ENCODE measurements at places on chromosomes 2 and 18.

- DNase-seq, result no peak
Measured at GRCh38 chr18:42765302-42765701, 350.2 kb downstream of the RIT2 start.

- DNase-seq, result no peak
Measured at GRCh38 chr2:127201452-127201851, 18.6 kb downstream of the CYP27C1 start.

- no peak for DNase-seq
Measured at GRCh38 chr18:12372406-12372805, 4.6 kb downstream of the AFG3L2 start.

DNA sequence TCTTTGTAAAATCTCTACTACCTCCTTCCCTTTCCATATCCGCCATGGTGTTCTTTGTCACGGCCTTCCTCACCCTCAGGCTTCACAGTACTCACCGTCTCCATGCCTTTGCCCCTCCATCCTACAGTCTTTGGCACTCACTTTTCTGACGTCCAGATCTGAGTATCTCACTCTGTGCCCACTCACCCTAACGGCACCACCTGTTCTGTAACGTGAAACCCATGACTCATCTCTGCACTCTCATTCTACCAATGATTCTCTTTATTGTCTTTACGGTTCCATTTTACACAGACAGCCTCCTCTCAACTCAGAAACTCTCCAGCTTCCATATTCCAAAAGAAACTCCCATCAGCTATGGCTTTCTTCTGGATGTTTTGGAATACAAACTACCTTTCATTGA is 56.7 kb downstream of the NETO1 start:
- no peak for DNase-seq

- no peak for DNase-seq
Measured at GRCh38 chr2:117691595-117691994, 122.9 kb upstream of the DDX18 start.

DNA sequence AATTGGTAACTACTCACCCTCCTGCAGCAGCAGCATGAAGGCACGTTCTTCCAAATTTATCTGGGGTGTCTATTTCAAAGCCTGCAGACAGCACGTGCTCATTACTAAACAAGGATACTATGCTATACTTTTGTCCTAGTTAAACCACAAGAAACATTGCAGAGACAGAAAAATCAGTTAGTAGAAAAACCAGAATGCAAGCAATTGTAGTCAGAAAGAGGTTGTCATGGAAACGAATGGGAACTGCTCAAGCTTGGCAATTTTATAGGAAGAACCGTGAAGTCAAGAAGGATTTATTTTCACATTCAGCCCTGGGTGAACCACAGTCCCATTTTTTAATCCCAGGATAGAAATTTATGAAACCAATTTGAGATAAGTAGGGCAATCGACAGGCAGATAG is 162.2 kb upstream of the PGAP1 start:
- no peak for DNase-seq

- DNase-seq, result no peak
Measured at GRCh38 chr2:47488870-47489584, 86.1 kb downstream of the MSH2 start.

GRCh38 chr2:197828464-197829135 is 24.2 kb downstream of the PLCL1 start:
- no peak for DNase-seq

- peak; percentile 27 for DNase-seq
Measured at GRCh38 chr2:64982311-64982857, 6.8 kb upstream of the SLC1A4 start.

DNA sequence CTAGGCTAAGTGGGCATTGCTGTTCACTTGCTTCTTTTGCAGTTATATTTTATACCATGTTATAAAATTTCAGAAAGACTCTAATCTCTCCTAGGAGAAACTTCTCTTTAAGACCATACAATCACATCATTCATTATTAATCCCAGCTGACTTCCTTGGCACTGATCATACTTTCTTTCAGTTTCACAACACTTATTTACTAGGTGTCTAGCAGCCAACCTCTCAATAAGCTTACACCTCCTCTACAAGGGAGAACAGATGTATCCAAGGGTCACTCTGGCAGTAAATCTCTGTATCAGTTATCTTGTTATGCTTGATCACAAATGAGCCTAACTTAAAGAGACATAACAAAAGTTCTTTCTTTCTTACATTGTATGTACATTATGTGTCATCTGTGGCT is 69.8 kb upstream of the EPB41L5 start:
- DNase-seq, result no peak

GRCh38 chr2:200223205-200223784 is 83.2 kb upstream of the SPATS2L start:
- no peak for DNase-seq

DNA sequence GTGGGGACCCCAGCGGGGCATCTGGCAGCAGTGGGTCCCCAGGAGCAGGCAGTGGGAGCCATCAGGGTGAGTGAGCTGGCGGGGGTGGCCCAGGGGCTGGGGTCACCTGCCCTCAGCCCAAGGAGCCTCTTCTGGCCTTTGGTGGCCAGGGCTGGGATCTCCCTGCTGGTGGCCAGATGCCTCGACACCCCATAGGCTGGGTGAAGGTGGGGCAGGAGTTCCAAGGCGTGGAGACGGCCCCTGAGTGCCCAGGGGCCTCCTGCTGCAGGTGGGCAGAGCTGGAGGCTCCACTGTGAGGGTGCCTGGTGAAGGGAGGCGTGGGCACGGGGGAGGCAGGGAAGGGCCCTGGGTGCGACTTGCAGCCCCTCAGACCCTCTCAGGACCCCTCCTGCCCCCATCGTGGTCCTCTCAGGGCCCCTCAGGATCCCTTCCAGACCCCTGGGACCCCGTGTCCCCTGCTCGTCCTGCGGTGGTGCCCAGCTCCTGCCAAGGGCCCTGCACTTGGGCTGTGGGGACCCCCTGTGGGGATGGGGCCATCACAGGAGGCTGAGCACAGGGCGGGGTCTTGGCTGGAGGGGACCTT is 5.0 kb upstream of the GPR35 start:
- no peak for DNase-seq

GRCh38 chr2:6945087-6945813 is 28.0 kb downstream of the RNF144A start:
- no peak for DNase-seq

- DNase-seq, result peak; percentile 38
Measured at GRCh38 chr2:37645362-37645761, 26.1 kb downstream of the CDC42EP3 start.

GRCh38 chr2:147538088-147538487 is 306.7 kb upstream of the ACVR2A start:
- no peak for DNase-seq

DNA sequence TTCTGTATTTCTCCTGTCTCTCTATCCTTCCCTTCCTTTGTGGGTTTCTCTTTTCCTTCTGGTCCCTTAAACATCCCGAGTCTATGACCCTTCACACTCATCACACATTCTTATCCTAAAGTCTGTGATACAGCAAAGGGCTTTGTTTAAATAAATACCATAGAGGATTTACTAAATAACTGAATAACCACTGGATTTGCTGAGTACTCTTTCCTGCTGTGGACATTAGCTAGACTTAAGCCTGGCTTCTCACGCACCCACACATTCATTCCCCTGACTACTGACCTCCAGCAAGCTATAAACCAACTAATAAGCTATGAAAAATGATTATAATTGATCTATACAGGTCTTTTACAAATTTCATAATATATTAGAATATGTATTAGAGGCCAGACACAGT is 76.6 kb downstream of the COL4A3 start:
- DNase-seq, result no peak

- DNase-seq, result no peak
Measured at GRCh38 chr18:12638644-12639124, 19.2 kb downstream of the SPIRE1 start.

DNA sequence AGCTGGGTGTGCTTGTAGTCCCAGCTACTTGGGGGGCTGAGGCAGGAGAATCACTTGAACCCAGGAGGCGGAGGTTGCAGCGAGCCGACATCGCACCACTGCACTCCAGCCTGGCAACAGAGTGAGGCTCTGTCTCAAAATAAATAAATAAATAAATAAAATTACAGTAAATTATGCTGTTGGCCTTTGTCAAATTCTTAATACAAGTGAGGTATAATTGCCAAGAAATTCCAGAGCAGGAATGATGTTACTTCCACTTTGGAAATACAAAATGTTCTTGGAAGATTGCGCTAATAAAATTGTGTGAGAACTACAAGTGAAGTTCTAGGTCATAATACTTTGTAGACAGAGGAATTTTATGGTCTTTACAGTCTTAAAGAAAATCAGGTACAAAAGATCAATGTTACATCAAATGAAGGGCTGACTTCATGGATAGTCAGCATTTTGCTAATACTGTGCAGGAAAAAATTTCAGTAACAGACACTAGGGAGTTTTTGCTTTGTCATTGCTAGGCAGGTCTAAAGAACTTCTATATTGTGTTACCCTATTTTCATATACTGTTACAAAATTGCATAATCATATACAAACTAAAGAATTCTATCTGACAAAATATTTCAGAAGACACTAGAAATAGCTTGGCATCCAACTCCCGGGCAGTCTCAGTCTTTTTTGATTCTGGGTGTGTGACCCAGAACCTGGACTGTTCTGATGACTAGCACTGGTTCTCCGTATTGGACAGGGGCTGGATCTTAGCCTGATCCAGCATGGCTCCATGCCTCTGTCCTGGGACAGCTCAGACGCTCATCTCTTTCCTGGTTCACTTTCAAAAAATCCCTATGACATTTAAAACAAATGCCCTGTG is 76.0 kb upstream of the STK17B start:
- DNase-seq, result no peak

DNA sequence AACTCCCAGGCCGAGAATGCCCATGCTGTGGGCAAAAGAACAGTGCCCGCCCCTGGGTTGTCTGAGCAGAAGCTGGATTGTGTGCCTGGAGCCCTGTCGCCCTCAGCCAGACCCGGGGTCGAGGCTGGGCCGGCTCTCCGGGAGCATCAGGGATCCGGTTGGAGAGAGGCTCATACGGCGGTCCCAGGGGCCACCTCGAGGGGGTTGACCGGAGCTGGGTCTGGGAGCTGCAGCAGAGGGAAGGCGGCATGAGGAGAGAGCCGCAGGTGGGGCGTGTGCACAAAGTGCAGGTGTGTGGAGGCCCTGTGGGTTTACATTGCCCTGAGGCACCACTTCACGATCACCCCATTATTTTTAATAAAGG is 39.5 kb downstream of the MBP start:
- no peak for DNase-seq

- DNase-seq, result no peak
Measured at GRCh38 chr2:196233021-196233804, 61.8 kb upstream of the STK17B start.

- no peak for DNase-seq
Measured at GRCh38 chr2:77513191-77513590, 9.0 kb downstream of the LRRTM4 start.

DNA sequence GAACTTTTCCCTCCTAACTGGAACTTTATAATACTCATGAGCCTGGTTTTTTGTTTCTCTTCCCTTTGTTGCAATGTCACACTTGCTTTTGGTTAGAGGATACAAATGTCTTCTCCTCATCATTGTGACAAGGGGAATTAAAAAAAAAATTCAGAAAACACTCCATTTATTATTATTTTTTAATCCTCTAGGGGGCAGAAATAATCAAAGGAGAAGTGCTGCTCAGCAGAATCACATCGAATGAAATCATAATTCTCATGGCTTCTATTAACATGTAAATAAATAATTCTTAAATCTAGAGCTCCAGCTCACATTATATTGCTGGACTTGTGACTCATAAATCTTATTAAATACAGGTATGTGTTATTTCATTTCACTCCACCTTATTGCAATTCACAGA is 273.8 kb downstream of the TRIB2 start:
- no peak for DNase-seq

DNA sequence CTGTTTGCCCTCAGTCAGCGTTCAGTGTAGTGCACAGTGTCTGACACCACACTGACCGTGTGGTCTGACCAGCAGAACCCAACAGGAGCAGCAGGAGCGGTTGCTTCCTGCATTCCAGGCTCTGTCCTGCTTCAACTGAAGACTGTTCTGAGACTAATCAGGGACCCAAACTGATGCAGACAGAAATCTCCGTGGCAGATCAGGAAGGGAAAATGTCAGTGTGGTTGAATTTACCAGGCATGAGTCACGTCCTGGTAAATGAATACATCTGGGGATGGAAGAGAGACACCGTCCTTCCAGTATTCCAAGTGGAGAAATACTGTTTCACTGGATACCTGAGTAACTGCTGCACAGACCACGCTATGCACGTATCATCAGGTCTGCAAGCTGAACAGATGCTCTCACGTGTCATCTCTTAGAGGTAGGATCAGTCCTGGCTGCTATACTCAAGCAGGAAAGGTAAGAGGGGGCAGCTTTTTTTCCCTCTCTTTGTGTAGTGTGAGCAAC is 223.6 kb upstream of the EPAS1 start:
- DNase-seq, result no peak

GRCh38 chr2:27441958-27442919 is at the start of gene KRTCAP3:
TSS of gene KRTCAP3 (plus strand) at chr2:27442381. CDS start at chr2:27442413, 32 bp downstream.
- peak; percentile 43 for DNase-seq

- DNase-seq, result no peak
Measured at GRCh38 chr18:22753130-22753831, 179.8 kb upstream of the RBBP8 start.

GRCh38 chr2:191401287-191401686 is 156.1 kb downstream of the MYO1B start:
- no peak for DNase-seq

DNA sequence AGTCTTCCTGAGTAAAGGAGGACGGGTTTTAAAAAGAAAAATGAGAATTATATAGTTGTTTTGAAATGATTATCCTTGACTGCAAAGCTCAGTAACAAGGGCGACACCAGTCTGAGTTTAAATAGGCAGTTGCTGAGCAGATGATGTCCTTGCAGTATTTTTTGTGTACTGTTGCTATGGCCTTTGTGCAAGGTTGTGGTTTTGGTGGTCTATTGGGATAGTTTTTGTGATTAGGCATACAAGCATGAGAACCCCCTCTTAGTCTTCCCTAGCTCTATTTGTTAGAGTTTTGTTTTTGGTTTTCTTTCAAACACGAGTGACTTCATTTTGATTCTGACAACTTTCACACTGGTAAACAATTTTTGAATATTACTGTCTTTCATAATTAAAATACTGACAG is 64.1 kb downstream of the TAF4B start:
- DNase-seq, result no peak
